ENCODE measurements at places on chromosomes 3 and 15.

- DNase-seq, result no peak
Observed at GRCh38 chr3:72560846-72561675, 287.2 kb downstream of the SHQ1 start.

DNA sequence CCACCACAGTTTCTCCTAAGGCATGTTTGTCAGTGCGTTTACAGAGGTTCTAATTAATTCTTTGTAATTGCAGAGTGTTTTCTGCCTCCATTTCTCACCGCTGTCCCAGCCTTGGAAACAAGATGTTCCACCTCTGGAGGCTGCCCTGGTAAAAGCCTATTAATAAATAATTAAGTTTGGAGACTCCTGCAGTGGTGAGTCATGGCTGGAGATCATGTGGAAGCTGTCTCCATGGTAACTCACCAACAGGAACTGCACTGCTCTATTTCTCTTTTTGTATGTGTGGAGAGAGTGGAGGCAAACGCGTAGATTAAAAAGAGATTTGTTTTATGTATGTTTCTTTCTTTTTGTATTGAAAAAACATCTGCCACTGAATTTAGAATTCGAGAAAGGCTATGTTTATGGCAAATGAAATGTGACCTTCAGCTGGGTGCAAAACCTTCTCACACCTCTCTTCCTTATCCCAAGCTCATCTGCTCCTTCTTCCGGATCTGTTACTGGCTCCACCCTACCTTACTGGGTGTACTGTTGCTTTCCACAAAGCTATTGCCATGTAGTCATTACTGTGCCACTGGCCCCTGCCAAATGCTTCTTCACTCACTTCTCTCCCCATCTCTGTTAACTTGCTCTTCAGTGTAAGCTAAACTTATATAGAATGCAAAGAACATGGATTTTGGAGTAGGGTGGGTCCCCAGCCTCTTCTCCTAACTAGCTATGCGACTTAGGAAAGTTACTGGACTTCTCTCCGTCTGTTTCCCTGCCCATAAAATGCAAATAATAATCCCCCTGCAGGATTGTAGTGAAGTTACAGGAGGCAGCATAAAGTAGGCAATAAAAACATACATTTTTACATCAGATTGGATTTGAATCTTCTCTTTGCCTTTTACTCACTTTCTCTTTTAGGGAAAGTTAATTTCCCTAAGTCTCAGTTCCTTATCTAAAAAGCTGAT is 778.5 kb downstream of the NTRK3 start:
- DNase-seq, result peak; percentile 35

GRCh38 chr3:14150491-14151230 is 25.8 kb downstream of the TMEM43 start:
- DNase-seq, result no peak

DNA sequence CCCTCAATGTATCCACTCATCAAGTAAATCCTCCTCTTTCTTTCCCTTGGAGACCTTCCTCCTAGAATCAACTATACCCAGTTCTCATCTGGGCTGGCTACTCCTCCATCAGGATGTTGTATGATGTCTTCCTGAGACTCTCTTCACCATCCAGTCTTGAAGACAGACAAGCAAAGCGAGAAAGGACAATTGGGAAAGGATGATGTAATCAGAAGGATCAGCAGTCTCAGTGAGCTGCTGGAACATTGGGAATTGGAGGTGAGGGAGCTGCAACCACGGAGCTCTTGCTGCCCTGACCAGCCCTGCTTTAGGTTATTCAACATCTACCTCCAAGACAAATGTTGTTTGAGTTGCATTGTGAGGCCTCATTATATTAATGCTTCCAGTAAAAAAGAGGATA is 48.0 kb upstream of the UBP1 start:
- no peak for DNase-seq

- no peak for DNase-seq
Observed at GRCh38 chr3:139695426-139696313, 17.9 kb upstream of the NMNAT3 start.

DNA sequence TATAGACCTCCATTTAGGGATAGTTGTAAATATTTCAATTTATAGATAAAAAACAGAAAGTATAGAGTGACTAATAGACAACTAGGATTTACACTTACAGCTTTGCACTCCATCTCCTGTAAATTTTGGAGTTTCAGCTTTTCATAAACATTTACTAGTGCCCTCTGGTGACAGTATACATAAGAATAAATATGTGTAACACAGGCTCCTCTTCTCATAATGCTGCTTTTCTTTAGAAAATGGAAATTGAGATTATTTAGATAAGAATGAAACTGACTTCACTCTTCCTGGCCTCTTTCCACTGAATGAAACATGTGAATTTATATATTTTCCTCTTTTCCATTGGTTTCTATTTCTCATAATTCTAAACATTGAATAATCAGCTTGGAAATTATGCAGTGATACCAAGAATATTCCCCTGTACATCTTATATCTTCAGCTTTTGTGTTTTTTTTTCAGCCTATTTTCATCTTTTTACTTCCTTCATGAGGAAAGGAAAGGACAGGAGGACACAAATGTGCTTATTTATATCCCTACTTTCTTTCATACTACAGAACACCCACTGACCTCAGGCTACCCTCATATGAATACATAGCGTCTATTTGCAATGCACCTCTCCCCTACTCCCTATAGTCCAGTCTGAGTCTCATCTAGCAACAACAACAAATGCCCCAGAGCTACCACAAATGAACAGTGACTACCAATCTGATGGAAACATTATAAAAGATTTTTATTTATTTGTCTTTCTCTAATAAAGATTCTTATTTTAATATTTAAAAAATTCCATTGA is 103.1 kb upstream of the CCDC39 start:
- no peak for DNase-seq

- DNase-seq, result peak; percentile 17
Observed at GRCh38 chr3:8301977-8302735, 199.5 kb upstream of the LMCD1 start.
